ENCODE measurements at places on chromosomes 1 and 21.

- DNase-seq, result no peak
Measured at GRCh38 chr1:173523329-173523728, 46.2 kb downstream of the PRDX6 start.

DNA sequence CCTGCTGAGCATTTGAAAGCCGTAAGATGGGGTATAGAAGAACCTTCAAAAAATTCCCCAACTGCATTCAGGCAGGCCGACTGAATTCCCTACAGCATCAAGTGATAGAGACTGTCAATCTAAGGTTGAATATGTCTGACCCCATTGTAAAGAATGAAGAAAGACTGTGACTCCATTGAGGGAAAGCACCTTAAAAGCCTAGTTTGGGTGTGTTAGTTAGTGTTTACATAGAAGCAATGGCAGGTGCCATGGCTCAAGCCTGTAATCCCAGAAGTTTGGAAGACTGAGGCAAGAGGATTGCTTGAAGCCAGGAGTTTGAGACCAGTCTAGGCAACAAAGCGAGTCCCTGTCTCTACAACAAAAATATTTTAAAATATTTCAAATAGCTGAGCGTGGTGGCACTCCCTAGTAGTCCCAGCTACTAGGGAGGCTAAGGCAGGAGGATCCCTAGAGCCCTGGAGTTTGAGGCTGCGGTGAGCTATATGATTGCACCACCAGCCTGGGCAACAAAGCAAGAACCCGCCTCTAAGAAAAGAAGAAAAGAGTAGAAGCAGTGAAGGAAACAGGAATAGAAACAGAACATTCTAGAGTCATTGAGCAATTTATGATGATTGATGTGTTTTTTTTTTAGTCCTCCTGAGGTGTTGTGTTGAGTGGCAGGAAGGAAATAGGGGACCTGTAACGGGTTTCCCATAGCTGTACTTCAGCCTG, 15.4 kb downstream of the POLR3GL start:
- no peak for DNase-seq

GRCh38 chr1:83763361-83764095, 235.4 kb downstream of the TTLL7 start:
- no peak for DNase-seq

GRCh38 chr1:168338589-168339503, 58.2 kb downstream of the TBX19 start:
- no peak for DNase-seq

- DNase-seq, result peak; percentile 36
Measured at GRCh38 chr1:178371235-178371634, 125.5 kb downstream of the CLEC20A start.

DNA sequence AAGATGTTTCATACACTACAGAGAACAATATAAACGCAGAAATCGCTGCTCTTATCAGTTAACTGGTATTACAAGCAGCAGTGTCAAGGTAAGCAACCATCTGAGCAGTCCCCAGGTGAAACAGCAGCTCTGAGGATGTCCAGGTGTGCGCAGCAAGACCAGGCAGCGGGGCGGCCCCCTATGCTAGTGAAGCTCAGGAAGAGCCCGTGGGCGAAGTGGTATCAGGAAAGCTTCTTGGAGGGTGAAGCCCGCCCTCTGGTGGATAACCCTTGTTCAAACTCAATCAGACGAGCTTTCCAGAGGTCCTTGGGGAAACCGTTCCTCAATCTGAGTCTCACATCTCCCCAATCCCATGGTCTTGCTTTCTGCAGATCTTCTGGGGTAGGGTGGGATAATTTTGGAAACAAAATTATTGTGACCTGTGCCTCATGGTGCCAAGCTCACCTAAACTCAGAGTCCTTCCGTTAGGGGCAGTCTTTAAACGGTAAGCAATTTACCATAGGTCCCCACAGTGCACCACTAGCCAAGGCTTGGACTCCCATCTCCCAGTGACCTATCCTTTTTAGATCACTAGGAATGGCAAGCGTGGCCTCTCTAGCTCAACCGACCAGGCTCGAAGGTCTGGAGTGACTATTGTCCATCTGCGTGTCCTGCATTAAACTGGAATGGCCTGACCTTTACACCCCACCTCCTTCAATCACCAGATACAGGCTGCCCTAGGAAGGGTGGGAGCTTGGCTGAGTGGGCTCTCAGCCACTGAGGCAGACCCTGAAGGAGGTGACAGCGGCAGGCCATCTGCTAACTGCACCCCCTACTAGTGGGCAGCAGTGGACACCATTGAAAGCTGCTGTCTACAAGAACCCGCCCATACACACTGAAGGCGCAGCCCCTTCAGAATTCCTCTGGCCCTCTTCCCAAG, 13.6 kb upstream of the FAM110D start:
- peak; percentile 83 for DNase-seq

- no peak for DNase-seq
Measured at GRCh38 chr1:58895559-58896145, 111.8 kb upstream of the JUN start.

- DNase-seq, result peak; percentile 22
Measured at GRCh38 chr1:89552471-89553081, 27.9 kb downstream of the LRRC8B start.

DNA sequence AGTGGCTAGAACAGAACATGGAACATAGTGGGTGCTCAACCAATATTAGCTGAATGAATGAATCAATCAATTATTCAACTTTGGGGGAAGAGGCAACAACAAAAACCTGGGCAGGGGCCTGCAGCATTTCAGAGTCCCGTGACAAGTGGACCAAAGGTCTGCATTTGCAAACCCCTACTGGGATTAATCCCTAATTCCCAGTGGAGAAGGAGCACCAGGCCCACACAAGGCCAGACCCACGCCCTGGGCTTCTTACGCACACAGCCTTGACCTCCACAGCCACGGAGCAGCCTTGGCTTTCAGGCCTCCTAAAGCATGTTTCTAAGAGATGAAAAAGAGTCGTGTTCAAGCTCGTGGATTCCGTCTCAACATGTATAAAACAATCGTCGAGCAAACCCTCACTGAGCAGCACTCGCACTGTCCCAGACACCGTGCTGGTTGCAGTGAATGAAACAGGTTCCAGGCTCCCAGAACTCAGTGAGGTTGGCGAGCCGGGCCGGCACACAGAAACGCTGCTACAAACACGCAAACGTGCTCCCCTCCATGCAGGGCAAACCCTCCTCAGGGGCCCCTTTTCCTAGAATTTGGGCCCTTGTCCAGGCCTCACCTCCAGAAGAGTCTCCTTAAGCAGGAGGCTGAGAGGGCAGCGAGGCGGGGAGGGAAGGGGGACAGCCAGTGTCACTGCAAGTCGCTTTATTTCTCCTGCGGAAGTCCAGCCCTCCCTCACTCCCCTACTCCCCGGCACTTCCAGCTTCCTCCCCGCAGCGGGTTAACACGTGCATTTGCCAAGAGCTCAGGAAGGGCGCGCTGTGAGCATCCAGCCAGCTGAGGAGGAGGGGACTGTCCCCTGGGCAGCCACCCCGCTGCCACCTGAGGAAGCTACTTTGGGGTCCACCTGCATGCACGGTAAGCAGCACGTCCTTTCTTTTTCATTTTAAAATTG, 556.4 kb downstream of the KIF26B start:
- peak; percentile 6 for DNase-seq

DNA sequence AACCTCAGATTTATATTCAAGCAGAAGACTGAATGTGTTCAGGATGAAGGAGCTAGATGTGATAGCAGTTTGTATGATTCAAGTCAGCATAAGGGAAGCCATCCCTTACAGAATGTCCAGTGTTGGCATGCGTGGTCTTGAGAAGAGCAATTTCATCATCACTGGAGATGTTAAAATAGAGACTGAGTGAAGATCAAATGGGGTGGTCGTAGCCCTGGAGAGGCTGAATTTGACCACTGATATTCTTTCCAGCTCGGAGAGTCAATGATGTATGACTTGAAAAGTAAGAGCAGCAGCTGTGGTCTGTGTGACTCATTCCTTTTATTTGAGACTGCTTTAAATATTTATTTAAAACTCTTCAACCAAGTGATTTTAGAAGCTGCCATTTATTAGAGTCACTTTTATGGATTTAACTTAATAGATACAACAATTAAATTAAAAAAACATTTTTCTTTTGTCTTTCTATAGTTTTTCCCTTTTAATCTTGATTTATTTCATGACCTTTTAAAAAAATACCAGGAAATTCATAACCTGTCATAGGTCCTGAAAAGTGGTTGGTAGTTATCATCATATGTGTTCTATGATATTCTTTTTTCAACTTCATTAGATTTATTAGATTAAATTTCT, 15.5 kb downstream of the FMN2 start:
- peak; percentile 57 for DNase-seq

GRCh38 chr21:38712664-38713063, 93.1 kb upstream of the ETS2 start:
- DNase-seq, result no peak

GRCh38 chr1:17689011-17689410, 66.1 kb upstream of the ACTL8 start:
- no peak for DNase-seq

- DNase-seq, result no peak
Measured at GRCh38 chr1:19923137-19923952, at the start of gene PLA2G2E. Gene PLA2G2E, minus strand, starts transcription at chr1:19923617. Its CDS starts 58 bp downstream, at chr1:19923559.

DNA sequence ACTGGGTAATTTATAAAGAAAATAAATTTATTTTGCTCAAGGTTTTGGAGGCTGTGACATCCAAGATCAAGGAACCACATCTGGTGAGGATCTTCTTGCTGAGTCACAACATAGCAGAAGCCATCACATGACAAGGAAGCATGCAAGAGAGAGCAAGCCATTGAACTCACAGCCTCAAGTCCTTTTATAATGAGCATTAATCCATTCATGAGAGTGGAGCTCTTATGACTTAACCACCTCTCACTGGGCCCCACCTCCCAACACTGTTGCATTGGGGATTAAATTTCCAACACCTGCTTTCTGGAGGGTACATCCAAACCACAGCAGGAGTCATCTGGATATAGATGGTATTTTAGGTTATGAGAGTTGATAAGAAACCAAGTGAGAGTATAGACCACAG, 20.6 kb upstream of the EGLN1 start:
- peak; percentile 16 for DNase-seq

DNA sequence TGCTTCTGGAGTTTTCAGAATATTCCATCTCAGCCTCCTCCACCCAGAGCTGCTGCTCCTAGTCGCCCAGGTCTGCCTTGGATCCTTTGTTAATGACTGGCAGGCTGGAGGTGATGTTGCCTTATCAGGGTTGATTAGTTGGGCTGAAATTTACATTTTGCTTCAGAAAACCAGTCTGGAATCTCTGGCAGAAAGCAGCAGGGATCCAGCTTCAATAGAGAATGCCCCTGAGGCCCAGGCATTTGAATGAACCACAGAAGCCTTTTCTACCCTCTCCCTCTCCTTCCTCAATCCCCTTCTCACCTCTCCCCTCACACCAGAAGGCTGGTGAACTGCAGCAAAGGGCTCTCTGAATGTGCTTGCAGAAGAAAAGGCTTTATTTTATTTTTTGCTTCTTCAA, 83.2 kb downstream of the PLXNA2 start:
- DNase-seq, result no peak

- DNase-seq, result peak; percentile 4
Measured at GRCh38 chr1:19028546-19029129, 72.2 kb upstream of the IFFO2 start.

DNA sequence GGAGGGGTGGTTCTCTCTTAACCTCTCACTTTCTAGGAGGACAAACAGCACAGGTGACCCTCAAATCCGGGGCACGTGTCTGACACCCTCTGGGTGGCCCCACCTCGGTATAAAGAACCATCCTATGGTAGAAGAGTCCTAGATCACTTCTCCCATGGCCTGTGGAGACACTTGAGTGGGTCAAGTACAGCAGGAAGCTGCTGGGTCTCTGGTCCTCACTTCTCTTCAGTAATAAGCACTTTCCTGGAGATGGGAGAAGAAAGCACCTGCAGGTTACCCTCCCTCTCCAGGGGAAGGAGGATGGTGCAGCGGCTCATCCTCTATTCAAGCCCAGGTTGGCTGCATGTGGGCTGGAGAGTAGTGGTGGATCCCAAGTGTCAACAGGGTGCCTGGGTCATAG, 17.0 kb downstream of the S100A7 start:
- DNase-seq, result no peak

DNA sequence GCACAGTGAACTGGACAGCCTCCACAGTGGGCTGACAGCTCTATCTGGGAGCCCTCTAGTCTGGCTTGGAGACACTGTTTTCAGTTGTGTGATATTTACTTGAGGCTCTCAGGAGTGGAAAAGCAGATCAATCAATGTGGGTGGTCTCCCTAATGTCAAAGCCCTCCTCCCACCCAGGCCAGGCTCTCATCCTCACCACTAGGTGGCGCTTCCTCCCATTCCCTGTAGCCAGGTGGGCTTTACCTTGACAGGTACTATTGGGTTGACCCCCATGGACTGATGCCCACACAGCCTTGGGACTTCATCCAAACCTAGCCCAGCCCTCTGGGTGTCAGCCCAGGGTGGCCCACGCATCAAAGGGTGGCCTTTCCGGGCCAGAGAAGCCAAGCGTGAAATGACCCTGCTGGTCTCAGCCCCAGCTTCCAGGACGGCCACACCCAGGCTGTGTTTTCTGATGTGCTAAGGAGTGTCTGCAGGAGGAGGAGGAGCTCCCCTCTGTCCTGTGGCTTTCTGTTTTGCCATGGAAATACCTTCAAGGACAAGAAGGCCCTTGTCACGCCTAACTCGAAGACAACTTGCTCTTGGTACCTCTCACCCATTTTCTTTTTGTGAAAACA, 54.0 kb downstream of the CLIC6 start:
- no peak for DNase-seq

DNA sequence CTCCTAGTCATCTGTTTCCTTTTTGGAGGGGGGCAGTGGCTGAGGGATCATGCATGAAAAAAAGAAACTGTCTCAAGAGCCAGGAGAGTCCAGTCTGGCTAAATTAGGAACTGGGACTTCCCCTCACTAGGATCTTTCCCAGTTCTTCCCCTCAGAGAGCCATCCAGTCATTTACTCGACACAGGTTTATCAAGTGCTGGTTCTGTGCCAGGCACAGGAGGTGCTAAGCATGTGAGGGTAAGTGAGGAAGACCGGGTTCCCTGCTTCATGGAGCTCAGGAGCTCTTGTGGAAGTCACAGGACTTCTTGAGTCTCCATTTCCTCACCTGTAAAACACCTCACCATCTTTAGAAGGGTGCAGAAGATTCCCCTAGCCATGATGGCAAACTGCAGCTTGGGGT, 8.6 kb upstream of the NUAK2 start:
- DNase-seq, result no peak

DNA sequence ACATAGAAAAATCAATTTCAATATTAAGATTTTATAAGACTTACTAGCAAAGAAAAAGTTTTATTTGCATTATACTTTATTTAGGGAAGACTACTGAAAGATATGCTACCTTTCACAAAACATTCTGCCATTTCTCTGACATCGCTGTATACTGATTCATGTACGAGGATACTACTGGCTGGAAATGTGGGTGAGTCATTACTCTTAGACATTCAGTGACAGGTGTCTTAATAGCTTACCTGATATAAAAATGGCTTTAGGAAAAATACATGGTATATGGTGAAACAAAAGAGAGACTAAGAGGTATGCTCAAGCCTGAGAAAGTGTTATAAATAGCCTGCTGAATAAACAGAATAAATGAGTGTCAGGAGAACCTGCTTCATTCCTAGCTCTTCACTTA, 73.0 kb upstream of the EXO1 start:
- DNase-seq, result no peak

Measured in AG20443 (cell line).